ENCODE measurements at places on chromosomes 1 and 21.

DNA sequence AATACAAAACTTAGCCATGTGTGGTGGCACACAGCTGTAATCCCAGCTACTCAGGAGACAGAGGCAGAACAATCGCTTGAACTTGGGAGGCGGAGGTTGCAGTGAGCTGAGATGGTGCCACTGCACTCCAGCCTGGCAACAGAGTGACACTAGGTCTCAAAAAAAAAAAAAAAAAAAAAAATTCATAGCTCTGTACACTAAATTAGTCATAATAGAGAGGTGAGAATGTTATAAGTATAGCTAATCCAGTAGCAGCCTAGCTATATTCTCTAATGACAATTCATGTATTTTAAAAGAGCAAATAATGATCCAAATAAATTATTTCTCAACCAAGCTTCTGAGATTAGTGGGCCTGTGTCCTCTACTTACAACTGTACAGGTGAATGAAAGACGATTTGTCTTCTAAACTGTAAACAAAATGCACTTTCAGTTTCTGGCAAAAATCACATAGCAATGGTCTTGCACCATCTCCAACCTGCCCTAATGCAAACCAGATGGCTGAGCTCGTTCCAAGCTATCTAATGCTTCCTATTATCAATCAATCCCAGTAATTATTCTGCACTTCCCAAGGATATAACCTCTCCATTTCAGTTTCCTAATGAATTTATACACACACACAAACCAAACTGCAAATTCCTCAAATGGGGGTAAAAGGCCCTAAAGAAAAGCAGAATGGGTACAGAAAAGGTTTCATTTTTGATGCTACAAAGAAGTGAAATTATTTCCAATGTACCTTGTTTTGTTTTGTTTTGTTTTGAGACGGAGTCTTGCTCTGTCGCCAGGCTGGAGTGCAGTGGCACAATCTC lies 56.5 kb downstream of the GATAD2B start:
- DNase-seq = peak; percentile 49

DNA sequence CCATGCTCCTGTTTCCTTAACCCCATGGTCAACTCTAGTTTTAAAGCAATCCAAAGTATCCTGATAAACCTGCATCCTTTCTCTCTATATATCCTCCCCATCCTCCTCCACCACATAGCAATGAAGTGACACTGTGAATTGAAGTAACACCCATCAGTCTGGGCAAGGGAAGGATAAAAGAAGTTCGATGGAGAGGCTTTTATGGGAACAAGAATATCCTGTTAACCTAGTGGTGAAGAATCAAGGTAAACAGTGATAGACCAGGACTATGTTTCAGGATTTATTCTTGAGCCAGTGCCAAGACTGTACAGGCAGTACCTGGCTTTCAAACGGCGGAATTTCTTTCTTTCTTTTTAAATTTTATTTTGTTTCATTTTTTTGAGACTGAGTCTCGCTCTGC lies 17.6 kb downstream of the RABIF start:
- DNase-seq = no peak

- DNase-seq = peak; percentile 58
These were observed 99.2 kb upstream of the MROH9 start for GRCh38 chr1:170836141-170836540.

DNA sequence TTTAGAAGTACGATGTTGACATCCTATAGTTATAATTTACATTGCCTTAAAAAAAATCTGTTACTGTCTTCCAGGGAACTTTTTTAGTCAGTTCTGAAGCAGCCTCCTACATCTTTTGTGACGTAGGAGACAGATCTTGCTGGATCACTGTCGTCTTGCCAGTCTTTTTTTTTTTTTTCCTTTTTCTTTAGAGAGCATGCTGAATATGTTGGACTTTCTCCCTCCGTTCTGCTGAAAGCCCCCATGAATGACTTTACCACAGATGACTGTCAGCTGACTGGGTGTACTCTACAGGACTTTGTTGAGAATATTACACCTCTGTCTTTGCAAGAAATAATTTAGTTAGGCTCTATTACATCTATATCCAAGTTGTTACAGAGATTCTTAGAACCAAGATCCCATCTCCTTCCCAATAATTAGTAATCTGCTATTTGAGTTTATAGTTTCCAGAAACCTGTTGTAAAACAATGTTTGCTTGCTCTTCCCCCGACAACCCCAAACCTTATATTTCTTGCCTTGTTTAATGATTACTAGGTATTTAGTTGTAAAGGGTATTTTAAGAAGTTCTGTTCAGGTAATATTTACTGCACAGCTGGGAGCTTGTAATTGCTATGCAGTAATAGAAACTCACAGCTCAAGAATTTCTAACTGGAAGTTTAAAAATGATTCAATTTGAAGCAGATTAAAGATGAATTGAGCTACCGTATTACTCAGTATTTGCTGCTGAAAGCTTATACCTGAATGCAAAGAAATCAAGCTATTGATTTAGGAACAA lies 61.8 kb downstream of the RASAL2 start:
- DNase-seq = no peak

- DNase-seq = no peak
These were observed 227.4 kb downstream of the SDCCAG8 start for GRCh38 chr1:243483071-243483771.

GRCh38 chr1:113886417-113887401 lies 672 bp downstream of the BCL2L15 start:
- DNase-seq = no peak

DNA sequence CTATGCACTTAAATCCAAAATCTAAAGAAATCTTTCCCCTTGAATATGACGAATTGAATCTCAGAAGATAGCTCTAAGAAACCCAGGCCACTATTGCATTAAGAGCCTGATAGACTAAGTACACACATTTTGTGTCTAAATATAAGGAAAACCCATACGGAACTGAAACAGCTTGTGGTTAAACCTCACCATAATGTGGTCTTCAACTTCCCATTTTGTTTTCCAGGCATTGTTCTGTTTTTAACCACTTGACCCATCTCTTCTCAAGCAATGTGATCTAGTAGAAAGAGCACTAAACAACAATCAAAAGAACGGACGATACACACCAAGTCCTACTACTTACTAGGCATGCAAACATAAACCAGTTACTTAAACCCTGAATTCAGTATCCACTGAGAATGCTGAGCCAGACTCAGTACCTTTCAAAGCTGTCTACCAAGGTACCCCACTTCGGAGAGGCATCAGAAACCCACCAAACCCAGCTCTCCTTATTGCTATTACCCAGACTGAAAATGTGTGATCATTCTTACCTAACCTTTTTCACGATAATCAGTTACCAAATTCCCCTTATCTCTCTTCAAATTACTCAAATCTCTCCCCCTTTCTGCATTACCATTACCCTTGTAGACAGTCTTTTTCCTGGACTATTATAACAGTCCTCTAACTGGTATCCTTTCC lies 12.8 kb downstream of the OTUD7B start:
- no peak for DNase-seq

DNA sequence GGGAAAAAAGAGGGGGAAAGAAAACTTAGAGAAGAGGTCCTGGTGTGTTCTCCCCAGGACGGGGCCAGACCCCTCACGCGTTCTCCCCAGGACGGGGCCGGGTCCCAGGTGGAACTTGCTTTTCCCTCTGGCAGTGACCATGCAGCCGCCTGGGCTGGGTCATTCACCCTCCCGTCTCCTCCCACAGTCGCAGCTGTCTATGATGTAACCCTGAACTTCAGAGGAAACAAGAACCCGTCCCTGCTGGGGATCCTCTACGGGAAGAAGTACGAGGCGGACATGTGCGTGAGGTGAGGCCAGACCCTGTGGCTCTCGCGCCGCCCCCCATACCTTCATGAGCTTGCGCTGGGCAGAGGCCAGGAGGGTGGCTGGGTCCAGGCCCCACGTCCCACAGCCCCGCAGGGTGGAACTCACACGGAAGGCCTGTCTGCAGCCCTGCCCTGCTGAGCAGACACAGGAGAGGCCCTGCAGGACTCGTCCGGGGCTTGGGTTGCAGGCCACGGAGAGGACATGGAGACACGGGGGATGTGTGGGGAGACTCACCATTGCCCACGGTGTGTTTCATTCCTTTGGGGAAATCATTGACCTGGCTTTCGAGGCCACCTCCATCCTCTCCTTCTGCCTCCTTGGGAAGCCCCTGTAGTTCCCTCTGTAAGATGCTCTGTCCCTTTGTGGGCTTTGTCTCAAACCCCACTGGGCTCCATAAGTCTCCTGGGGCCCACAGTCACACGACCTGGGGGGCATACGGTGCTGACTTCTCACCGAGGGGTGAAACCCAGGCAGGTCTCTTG lies 40.7 kb upstream of the TRAPPC10 start:
- no peak for DNase-seq

DNA sequence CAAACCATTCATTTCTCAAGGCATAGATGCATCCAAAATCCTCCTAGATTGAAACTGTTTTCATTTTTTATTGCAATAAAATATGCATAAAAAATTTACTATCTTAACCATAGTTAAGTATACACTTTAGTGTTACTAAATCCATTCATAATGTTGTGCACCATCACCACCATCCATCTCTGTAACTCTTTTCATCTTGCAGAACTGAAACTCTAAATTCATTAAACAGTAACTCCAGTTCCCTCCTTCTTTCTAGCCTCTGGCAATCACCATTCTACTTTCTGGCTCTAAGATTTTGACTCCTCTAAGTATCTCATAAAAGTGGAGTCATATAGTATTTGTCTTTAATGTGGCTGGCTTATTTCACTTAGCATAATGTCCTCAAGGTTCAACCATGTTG lies 236.8 kb downstream of the SMYD3 start:
- no peak for DNase-seq

GRCh38 chr1:155134880-155135414 lies 705 bp upstream of the SLC50A1 start:
- DNase-seq = peak; percentile 83

- peak; percentile 95 for DNase-seq
These were observed 1.0 kb downstream of the DNAJB4 start for GRCh38 chr1:78005755-78006154.

- DNase-seq = no peak
These were observed 21.5 kb downstream of the IER5 start for GRCh38 chr1:181110013-181110412.

- DNase-seq = no peak
These were observed 179.6 kb downstream of the DHRS3 start for GRCh38 chr1:12438349-12438924.

DNA sequence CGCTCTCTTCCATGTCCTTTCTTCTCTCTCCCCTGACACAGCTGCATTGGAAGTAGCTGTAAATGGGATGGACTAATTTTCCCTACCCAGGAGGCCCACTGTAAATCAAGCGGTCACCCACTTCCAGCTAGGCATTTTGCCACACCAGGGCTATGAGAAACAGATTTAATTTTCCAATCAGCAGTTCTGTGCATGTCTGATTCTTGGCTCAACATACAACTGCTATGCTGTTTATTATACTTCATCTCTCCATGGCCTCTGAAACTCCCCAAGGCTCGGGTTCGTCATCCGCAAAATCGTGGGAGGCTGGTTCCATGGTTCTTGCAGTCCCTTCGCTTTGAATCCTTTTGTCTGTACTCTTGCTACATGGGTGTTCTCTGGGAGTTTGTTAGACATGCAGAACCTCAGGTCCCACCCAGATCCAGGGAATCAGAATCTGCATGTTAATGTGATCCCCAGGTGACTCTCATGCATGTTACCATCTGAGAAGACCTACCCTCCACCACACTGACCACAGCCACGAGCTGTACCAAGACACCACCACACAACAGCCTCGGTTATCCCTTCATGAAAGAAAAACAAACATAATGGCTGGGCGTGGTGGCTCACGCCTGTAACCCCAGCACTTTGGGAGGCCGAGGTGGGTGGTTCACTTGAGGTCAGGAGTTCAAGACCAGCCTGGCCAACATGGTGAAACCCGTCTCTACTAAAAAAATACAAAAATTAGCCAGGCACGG lies 190.5 kb downstream of the GABPA start:
- DNase-seq = no peak

- DNase-seq = no peak
These were observed 40.2 kb upstream of the PARP1 start for GRCh38 chr1:226447932-226448665.

- no peak for DNase-seq
These were observed 63.0 kb downstream of the PROX1 start for GRCh38 chr1:214050513-214051401.

- DNase-seq = no peak
These were observed 96.2 kb downstream of the LAMC2 start for GRCh38 chr1:183282101-183282855.

DNA sequence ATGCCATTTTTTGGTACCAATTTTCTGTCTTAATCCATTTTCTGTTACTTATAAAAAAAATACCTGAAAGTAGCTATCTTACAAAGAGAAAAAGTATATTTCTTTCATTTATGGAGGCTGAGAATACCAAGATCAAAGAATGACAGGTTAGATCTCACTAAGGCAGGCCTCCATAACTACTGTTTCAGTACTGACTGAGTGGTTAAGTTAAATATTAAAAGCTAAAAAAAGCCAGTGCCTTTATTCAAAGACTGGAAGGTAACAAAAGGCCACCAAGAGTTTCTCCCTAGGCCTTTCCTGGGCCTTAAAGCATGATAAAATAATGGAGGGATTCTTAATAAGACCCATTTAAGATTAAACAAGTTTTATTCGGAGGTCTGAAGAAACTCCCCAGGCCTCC lies 687.7 kb upstream of the ADGRL4 start:
- DNase-seq = no peak

GRCh38 chr1:220045356-220046051 lies 801 bp downstream of the EPRS1 start:
- no peak for DNase-seq
